ENCODE measurements at places on chromosomes 3 and 15. TPM values are rescaled to one million over a fixed set of nuclear protein-coding genes. Genes with fewer than 3 reads are reported as not detected.

SEMA4B gene
- polyA plus RNA-seq: 1.6 TPM

SERPINI2 gene
- polyA plus RNA-seq: 5.8 TPM

PSTPIP1 gene
- not detected for polyA plus RNA-seq

SORD gene
- polyA plus RNA-seq: 3.5 TPM

ALDH1A3 gene
- polyA plus RNA-seq: 37.4 TPM

SERPINI1 gene
- 886 TPM for polyA plus RNA-seq

SLC22A14 gene
- polyA plus RNA-seq: 0.78 TPM

RTP4 gene
- polyA plus RNA-seq: not detected

HRG gene
- polyA plus RNA-seq: not detected

CIP2A gene
- polyA plus RNA-seq: 2.1 TPM

HYAL1 gene
- polyA plus RNA-seq: not detected

TMEM266 gene
- polyA plus RNA-seq: 0.51 TPM

TMCO5A gene
- not detected for polyA plus RNA-seq

SCAMP5 gene
- 48.3 TPM for polyA plus RNA-seq

GNAT1 gene
- not detected for polyA plus RNA-seq

RTP3 gene
- polyA plus RNA-seq: not detected

IREB2 gene
- polyA plus RNA-seq: 23.3 TPM

MESP2 gene
- polyA plus RNA-seq: not detected
